CD4-positive, alpha-beta memory T cell (primary cell): ENCODE measurements at places on chromosomes 6 and 20.

GRCh38 chr6:40852779-40853373, 186.1 kb downstream of the UNC5CL start:
- no peak for DNase-seq

GRCh38 chr6:118509009-118509617, 39.0 kb upstream of the PLN start:
- DNase-seq, result no peak

DNA sequence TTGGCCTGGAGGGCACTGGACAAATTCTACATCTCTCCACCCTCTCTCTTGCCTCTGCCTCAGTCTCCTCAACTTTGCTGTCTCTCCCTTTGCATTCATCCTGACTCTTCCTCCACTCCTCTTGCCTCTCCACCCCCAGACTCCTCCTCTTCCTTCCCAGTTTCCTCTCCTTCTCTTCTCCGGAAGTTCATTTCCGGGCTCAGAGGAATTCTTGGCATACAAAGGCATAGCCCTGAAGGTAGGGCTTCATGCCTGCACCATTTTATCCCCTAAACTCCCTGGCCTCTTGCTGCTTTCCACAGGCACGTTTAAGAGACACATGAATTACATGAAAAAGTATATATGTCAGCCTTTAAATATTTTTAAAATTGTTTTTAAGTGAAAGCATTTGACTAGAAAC, 10.6 kb downstream of the BFSP1 start:
- no peak for DNase-seq

DNA sequence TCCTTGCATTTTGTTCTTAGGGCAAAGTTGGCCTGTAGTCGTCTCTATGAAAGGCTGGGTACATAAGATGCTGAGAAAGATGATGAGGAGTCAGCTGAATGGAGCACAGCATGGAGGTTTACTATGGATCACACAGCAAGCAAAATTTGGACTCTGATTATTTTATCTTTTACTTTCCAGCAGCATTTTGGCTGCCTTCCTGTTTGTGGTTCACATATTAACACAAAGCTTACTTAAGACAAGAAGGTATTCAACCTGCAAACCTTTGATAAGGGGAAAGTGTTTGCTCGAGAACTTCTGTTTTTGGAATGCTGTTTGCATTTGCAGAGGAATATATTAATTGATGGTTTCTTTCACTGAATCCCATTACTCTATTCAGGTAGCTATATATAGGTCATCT, 103.1 kb upstream of the ENPP5 start:
- DNase-seq, result no peak

DNA sequence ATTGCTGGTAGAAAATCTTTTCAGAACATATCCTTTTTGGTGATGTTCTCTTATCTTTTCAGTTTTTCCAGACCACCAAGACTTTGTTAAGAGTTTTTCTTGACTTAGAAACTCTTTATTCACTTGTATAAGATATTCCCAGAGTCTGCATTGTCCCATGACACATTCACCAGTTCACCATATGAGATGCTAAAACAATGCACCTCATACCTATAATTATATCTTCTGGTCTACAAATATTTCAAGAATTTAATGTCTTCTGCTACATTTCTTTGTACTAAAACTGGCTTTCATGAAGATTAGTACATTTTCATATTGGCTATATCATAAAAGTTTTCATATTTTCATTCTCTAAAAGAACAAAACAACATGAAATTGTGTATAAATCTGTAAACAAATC, 111.3 kb downstream of the ADGRG6 start:
- DNase-seq, result no peak

DNA sequence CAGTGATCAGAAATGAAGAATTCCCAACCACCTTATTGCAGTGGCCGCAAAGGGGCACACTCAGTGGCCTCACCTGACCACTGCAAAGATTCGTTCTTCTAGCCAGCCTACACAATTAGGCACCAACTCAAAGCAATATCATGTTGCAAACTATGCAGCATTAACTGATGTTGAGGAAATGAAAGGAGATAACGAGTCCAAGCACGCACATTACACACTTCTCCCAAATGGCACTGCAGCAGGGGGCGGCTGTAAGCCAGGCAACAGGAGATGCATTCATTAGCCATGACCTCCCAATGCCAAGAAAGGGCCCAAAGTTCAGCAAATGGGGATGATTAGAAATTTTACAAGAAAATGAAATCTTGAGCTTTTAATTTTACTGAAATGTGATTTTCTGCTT, 39.3 kb downstream of the ATXN1 start:
- no peak for DNase-seq

DNA sequence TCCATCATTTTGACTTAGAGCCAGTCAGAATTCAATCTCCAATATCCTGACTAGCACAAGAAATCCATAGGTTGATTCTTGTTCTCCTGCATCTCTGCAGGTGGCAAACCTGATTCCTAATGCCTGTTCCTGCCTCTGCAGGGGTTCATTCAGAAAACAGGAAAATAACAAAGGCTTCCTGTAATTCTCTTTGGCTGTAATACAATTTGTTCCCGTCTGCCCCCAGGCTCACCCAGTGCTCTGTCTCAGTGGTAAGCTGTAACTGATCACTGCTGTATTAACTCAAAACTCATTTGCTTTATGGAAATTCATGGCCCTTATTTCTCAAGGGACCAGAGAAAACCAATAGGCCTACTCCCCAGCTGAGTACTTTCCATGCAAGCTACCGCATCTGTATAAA, 88.6 kb downstream of the OPRM1 start:
- DNase-seq, result no peak
